SIG-M5 (cell line): ENCODE measurements at places on chromosomes 12 and 14.

- DNase-seq, result no peak
Observed at GRCh38 chr14:31942166-31942841, 134.8 kb upstream of the ARHGAP5 start.

GRCh38 chr12:65823513-65824375 is 539 bp upstream of the HMGA2 start:
- DNase-seq, result no peak

DNA sequence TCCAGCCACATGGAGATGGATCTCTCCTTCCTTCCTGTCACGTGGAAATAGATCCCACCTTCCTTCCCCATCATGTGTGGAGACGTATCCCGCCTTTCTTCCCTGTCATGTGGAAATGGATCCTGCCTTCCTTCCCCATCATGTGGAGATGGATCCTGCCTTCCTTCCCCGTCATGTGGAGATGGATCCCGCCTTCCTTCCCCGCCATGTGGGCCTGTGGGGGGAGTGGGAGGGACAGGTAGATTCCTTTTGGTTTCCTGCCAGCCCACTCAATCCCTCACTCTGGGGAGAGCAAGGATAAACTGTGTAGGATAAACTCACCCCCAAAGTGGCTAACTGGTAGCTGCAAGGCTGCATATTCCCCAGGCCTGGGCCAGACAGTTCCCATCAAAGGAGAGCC is 31.7 kb upstream of the TDRD9 start:
- no peak for DNase-seq

- no peak for DNase-seq
Observed at GRCh38 chr12:25675808-25676207, 122.7 kb upstream of the LMNTD1 start.

DNA sequence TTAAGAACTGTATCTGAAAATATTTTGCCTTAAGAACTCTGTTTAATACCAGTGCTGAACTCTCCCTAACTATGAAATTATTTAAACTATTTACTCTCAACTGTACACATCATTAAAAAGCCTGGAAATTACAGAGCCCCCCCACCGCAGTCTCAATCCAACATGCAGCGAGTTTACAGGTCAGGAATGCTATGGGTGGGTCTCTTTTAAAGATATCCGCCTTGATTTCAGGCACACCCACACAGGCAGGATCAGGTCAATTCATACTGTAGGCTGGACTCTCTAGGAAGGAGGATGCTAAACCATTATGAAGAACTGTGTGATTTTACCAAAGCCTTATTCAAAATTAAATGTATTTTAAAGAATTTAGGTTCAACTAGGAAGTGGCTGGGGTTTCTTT is 16.5 kb downstream of the SPTLC2 start:
- no peak for DNase-seq

DNA sequence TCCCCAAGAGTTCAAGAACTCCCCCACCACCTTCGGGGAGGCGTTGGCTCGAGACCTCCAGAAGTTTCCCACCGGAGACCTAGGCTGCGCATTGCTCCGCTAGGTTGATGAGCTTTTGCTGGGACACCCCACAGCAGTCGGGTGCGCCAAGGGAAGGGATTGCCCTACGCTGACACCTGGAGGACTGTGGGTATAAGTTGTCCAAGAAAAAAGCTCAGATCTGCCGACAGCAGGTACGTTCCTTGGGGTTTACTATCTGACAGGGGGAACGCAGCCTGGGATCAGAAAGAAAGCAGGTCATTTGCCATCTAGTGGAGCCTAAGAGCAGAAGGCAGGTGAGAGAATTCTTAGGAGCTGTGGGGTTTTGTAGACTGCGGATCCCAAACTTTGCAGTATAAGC is 98.8 kb downstream of the FRMD6 start:
- no peak for DNase-seq

GRCh38 chr12:130462558-130463274 is 125.0 kb downstream of the PIWIL1 start:
- no peak for DNase-seq

GRCh38 chr14:54451961-54452360 is 10.8 kb upstream of the CNIH1 start:
- DNase-seq, result no peak

- no peak for DNase-seq
Observed at GRCh38 chr12:64716371-64716770, 42.8 kb downstream of the GNS start.

- no peak for DNase-seq
Observed at GRCh38 chr12:56230432-56231183, 757 bp downstream of the SLC39A5 start.

GRCh38 chr12:24246934-24247333 is 297.5 kb upstream of the SOX5 start:
- no peak for DNase-seq

DNA sequence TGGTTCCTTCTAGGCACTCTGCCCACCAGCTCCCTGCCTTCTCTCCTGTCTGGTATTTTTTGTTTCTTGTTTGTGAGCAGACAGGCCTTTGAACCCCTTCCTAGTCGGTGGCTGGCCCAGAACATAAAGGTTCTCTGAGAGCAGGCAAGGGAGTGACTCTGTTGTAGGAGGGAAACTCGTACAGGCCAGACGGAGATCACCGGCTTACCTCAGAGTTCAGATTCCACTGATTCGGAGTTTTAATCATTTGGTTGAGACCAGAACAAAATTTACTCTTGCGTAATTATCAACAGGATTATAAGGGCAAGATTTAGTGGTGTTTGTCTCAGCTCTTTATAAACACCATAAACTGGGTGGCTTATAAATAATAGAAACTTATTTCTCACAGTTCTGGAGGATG is 128.3 kb downstream of the PLXNC1 start:
- DNase-seq, result no peak

- DNase-seq, result no peak
Observed at GRCh38 chr12:52836491-52837412, 2.6 kb upstream of the KRT79 start.

DNA sequence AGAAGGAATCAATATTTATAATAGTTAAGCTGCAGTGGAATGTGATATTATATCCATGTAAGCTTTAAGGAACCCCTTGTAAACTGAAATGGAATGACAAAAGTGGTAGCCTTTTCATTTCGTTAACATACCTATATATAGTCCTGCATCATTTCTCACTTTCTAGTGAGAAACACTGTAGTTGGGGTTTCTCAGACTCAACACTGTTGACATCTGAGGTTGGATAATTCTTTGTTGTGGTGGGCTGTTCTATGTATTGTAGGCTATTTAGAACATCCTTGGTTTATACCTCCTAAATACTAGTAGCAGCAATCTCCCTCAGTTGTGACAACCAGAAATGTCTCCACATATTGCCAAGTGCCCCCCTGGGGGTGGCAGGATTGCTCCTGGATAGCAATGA is 79.1 kb downstream of the RAD52 start:
- DNase-seq, result no peak

DNA sequence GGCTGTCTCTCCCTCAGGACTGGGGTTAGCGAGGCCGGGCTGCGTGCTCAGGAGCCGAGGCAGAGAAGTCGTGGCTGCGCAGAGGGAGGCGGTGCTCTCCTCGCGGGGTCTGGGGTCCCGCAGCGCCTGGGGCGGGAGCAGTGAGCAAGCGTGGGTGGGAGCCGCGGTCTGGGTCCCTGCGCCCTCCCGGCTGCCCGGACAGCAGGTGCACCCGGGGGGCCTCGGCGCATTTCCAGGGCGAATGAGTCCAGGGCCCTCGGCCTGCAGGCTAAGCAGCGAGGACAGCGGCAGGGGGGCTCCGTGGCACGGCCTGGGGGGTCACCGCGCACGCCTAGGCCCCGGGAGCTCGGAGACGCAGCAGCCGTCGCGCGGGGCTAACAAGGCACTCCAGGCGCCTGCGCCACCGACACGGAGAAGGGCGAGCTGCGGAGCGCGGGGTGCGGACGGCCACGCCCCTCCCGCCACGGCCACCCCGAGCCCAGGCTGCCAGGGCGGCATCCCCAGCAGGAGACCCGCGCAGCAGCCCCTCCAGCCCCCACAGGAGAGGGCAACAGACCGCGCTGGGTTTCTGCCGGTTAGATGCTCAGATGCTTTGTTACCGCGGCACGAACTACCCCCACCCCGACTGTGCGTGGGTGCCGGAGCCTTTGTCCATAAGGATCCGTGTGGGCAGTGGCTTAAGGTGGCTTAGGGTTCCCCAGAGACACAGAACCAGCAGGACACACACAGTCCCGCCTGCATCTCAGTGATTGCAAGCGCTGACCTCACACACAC is 117.7 kb upstream of the C14orf180 start:
- no peak for DNase-seq

DNA sequence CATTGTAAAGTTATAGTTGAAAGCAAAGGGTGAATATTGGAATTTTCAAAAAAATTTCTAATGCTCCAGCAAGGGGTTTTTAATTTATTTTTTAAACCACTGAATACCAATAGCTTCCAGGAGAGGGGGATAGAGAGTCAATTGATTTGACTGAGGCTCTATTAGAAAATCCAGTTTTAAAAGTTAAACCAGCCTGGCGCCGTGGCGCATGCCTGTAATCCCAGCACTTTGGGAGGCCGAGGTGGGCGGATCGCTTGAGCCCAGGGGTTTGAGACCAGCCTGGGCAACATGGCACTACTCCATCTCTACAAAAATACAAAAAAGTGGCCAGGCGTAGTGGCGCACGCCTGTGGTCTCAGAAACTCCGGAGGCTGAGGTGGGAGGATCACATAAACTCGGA is 150.1 kb downstream of the SLC38A4 start:
- no peak for DNase-seq

DNA sequence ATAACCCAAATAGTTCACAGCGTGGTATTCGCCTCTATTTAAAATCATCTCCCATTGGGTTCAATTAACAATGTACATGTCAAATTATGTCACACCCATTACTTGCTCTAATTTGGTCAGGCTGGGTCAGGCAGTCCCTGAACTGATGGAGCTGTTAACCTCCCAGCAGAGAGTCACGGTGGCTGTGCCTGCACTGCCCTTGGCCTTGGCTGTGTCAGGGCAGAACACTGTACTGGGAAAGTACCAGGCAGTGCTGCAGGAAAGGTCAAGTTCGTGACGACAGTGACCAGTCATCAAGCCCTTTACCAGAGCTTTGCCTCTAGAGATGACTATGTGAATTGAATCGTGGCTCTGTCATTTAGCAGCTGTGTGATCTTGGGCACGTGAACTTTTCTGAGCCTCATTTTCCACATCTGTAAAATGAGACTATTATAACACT is 100.0 kb downstream of the ARF6 start:
- no peak for DNase-seq

GRCh38 chr12:46382408-46382963 is 9.9 kb upstream of the SLC38A2 start:
- no peak for DNase-seq

GRCh38 chr12:68138480-68138879 is 21.1 kb downstream of the IFNG start:
- DNase-seq, result no peak

DNA sequence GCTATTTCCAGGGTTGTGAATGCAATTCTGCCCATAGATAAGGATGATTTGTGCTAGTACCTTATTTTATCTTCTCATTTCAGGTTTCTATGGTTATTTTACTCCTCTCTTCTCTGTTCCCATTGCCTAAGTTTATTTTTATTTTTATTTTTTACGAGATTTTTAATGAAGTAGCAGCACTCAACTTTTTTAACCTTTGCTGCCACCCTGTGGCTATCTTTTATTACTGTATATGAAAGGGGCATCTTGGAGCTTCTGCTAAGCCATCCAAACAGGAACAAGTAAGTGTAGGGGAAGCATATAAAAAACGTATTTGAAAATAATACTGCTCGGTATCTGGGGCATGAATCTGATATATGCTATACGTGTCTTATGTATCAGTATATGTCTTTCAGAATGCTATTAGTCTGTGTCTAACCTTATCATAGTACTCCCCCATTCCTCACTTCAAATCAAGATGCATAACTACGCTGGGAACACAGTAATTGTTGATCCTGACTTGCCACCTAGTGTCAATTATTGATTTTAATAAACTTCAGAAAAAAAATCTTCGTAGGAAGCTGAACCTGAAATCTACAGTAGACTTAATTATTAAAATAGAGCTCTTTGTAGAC is 60.3 kb downstream of the KLRG1 start:
- no peak for DNase-seq

- no peak for DNase-seq
Observed at GRCh38 chr14:89175881-89176799, 240.9 kb downstream of the FOXN3 start.

GRCh38 chr12:41224066-41224465 is 35.9 kb downstream of the PDZRN4 start:
- no peak for DNase-seq

DNA sequence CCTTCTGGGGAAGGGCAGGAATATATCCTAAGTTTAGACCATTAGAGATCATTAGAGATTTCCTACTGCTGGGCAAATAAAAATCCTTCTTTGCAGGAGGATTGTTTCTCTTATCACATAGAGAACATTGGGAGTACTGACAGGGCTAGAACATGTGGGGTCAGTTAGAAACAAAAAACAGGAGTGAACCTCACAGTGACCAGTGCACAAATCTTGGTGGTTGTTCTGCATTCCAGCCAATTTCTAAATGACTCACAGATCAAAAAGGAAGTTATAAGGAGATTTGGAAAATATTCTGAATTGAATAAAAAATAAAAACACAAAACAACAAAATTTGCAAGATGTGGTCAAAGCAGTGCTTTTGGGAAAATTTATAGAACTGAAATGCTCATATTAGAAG is 118.8 kb downstream of the LLPH start:
- DNase-seq, result no peak

DNA sequence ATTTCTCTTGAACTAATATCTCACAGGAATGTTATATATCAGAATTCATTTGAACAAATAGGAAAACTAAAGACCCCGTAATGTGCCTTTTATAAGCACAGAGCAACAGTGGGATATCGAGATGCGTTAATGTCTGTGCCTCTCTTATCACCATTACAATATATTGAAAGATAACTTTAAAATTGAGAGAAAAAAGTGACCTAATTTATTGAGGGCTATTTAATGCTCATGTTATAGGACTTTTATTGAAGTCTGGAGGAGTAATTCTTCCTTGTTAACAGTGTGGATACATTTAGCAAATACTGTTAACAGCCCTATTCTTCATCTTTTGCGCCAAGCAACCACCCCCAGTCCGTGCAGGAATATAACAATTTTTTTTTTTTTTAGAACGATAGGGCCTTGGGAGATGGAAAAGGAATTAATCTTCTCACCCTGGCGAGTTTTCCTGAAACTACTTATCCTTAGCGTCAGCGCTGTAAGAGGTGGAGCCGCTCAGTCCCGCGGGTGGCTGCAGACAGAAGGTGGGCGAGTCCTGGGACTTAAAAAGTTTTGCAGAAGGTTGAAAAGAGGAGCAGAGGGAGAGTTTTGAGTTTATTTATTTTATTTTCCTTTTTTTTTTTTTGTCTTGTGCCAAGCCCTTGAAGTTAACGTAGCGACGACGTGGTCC is 11.0 kb downstream of the FOXG1 start:
- DNase-seq, result no peak

DNA sequence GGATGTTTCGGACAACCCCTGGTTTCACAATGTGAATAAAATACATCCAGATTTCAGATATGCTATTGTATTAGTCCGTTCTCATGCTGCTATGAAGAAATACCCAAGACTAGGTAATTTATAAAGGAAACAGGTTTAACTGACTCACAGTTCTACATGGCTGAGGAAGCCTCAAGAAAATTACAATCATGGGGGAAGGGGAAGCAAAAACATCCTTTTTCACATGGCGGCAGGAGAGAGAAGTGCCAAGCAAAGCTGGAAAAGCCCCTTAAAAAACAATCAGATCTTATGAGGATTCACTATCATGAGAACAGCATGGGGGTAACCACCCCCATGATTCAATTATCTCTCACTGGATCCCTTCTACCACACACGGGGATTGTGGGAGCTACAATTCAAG is 451.7 kb downstream of the MDGA2 start:
- no peak for DNase-seq

GRCh38 chr12:124510301-124510970 is 57.0 kb downstream of the NCOR2 start:
- DNase-seq, result no peak

- no peak for DNase-seq
Observed at GRCh38 chr14:86796221-86797074, 1196.5 kb downstream of the GALC start.
